ENCODE measurements at places on chromosomes 5 and 9. TPM values are rescaled to one million over a fixed set of nuclear protein-coding genes. Genes with fewer than 3 reads are reported as not detected.
A peak's percentile ranks its signal among the peaks of the same experiment; 100 is the strongest.

GRCh38 chr5:54873691-54874090, 111.7 kb downstream of the ESM1 start:
- no peak for DNase-seq

DNA sequence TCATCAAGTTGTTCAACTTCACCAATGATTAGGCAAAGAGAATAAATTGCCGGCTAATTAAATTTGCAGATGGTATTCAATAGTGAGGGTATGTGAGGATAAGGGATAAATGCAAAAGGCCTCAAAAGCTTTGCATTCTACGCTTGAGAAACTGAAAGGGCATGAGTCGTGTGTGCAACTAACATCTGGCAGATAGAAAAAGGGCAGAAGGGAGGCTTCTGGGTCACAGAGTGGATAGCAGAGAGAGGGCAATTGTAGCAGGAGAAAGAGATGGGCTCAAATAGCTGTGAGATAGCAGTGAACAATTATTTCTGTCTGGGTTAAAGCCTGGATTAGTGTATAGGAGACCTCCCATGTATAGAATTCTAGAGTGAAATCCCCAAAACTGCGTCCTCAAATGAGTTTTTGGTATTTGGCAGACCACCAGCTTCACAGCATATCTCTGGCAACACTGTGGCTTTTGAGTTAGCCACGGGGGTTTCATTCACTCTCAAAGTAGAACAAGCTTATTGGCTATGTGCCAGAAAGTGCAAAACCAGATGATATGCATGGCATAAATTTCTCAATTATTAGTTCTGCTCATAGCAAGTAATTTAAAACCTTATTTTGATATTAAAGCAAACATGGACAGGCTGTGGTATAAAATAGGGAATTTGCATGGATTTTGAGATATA, 586.3 kb downstream of the BRINP1 start:
- DNase-seq: no peak

- DNase-seq: peak; percentile 75
These were observed 10.3 kb upstream of the IL3 start for GRCh38 chr5:132050136-132050535.

GRCh38 chr5:3602785-3603502, 7.3 kb downstream of the IRX1 start:
- DNase-seq: peak; percentile 72

DNA sequence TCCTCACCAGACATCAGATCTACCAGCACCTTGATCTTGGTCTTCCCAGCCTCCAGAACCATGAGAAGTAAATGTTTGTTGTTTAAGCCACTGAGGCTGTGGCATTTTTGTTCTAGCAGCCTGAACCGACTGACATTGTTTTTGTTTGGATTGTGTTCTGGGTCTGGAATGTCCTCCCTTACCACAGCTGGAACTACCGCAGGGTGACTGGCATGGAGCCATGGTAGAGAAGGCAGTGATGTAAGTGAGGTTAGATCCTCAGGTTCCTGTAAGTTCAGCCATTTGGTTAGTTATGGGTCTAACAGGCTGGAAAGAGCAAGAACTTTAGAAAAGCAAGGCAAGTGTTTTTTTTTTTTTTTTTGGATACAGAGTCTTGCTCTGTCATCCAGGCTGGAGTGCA, 209.3 kb downstream of the DAB2IP start:
- no peak for DNase-seq

DNA sequence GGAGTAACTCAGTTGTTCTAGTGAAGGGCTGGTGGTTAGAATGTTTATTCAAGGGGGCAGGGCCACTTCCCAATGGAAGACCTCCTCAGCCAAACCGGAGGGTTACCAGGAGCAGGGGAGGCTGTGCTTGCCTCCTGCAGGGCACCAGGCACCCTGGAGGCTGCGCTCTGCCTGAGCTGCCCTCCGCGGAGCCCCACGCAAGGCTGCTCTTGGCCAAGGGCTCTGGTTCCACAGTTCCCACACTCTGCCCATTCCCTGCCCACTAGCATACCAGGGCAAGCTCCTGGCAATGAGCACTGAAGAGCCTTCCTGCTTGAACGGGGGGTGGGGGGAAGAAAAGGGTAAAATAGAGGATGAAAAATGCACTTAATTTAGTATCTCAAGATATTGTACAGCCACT, 35.5 kb upstream of the PTCH1 start:
- no peak for DNase-seq

DNA sequence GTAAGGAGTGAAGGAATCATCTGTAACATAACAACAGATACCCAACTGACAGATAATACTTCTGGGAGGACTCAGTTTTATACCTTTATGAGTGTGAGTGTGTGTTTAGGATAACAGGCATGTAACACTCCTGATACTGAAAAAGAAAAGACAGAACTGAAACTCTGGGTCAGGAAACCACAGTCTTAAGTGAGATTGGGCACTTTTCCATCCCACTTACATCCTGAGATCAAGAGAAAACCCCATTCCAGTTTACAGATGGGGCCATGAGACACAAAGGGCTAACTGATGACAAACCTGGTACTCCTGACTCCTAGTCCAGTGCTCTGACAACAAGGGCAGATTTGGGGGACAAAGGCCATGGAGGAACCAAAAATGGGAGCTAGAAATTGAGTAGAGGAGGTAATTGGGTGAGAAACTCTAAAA, 18.0 kb downstream of the IL5 start:
- no peak for DNase-seq

DNA sequence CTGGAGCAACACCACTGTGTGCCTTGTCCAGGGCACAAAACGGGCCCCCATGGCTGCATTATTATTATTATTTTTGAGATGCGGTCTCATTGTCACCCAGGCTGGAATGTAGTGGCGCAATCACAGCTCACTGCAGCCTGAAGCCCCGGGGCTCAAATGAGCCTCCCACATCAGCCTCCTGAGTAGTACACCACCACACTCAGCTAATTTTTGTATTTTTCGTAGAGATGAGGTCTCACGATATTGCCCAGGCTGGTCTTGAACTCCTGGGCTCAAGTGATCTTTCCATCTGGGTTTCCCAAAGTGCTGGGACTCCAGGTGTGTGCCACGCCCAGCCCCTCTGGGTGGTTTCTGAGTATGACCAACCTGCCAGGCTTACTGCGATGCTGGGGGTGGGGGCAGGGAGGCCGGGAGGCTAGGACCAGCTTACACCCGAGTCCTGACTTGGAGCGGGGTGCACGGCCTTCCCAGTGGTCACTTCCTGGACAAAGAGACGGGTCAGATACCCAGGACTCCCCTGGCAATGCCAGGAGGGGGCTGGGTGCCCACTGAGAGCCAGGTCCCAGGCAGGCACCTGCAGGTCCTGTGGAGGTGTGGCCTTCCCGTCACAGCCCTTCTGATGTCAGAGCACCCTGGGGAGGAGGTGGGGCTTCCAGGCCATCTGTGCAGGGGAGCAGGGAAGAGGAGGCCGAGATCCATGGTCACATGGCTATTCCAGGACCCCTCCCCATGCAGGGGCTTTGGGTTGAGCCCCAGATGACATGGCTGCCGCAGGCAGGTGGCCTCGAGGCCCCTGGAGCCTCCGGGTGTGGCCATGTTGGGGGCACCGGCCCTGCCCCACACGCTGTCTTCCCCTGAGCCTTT, 8.3 kb upstream of the NRARP start:
- peak; percentile 71 for DNase-seq

DNA sequence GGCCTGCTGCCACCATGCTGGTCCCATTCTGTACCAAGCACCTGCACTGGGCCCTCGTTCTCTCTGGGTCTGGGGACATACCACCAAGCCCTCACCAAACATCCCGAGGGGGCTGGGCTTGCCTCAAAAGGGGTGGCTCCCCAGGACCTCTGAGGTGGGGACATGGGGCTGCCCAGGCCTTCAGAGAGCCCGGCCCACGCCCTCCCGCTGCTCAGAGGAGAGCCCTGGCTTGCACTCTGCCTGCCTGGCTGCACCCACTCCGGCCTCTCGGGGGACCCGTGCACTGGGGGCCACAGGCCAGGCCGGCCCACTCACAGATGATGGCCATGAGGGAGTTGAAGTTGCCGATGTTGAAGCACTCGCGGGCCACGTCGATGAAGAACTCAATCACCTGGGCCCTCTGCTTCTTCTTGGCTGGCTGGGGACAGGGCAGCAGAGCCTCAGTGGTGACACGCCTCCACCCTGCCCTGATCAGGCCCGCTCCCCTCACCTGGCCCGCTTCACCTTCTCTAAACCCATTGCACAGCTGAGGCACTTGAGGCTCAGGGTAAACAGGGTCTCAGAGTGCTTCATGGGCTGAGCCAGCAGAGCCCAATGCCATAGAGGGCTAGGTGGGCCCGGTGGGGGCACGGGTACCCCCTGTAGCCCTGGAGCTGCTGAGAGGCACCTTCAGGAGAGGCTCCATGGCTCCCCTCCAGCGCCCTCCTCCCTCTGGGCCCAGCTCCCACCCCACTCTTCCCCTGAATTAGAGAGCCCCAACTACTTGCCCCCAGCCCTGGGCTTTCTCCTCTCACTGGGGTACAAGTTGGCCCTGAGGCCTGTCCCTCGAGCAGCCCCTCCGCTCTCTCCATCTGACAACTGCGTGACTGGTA, 47.7 kb upstream of the RNF130 start:
- DNase-seq: peak; percentile 55

GRCh38 chr9:19161257-19162025, 34.1 kb upstream of the PLIN2 start:
- DNase-seq: peak; percentile 31

- no peak for DNase-seq
These were observed 350.3 kb upstream of the ACTBL2 start for GRCh38 chr5:57832875-57833274.

DNA sequence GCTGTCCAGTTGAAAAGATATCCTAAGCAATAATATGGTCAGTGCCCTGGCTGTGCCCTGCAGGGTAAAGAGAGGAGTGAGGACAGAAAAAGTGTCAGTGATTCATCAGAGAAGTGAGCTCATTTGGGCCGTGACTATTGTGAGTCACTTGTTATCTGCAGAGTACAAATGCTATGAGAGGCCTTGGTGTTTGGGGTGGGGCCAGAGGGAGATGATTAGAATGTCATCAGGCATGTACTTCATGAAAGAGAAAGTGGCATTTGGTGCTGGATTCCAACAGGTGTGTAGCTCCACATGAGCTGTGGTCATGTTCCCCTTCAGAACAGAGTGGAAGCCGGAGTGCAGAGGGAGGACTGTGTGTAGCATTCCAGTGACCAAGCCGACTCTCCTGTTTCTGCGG, 174.1 kb downstream of the KDM4C start:
- no peak for DNase-seq

- DNase-seq: peak; percentile 64
These were observed 15.0 kb downstream of the PSD2 start for GRCh38 chr5:139810341-139811273.

GRCh38 chr5:53545744-53546143, 14.7 kb upstream of the NDUFS4 start:
- no peak for DNase-seq

- no peak for DNase-seq
These were observed 37.2 kb downstream of the POLR1E start for GRCh38 chr9:37522971-37523370.

GRCh38 chr5:159749146-159749545, 167.1 kb upstream of the ADRA1B start:
- no peak for DNase-seq

GRCh38 chr5:119478781-119479180, 26.5 kb downstream of the HSD17B4 start:
- DNase-seq: no peak

- no peak for DNase-seq
These were observed 38.0 kb downstream of the TGFBI start for GRCh38 chr5:136066661-136067271.

DNA sequence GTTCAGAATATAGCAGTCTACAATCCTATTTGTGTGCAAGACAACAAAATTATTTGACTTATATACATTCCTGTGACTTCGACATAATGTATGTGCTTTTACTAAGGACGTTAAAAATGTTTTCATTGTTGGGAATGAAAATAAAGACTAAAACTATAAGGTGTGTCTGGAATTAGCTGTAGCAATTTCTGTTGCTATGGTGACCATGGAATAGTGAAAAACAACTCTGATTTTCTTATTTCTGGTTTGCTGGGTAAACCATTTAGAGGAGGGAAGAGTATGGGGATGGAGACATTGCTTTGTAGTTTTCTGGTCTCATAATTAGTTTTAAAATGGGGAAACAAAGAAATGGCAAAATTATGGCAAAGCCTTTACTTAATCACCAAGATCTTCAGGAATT, 343.2 kb downstream of the SEMA5A start:
- no peak for DNase-seq

GRCh38 chr5:72234868-72235267, 85.2 kb downstream of the MRPS27 start:
- no peak for DNase-seq

DNA sequence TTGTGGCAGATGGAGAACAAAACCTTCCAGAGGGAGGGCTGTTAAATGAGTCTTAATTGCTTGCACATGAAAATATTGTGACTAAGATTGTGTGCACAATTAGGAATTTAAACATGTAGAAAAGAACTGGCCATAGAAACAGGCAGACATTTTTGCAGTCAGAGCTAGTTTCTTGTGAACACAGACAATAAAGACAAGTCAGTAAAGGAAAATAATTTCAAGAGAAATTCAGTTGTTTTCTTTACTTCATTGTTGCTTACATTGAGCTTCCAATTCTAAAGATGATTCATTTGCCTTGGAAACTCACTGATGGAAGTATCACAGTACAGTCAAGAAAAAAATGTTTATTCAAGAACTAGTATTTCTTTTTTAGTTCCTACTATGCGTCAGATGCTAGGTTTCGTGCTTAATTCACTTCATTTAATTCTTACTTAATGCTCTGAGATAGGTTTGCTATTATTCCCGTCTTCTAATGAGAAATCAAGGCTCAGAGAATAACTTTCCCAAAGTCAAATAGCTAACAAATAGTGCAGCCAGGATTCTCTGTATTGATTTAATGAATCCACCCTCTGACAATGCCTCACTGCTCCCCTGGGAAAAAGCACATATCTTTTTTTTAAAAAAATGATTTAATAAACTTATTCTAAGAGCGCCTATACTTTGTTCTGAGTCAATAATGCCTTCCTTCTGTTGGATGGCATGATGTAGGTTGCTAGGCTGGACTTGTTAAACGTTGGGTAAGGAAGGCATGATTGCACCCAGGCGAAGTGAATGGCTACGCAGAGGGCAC, 581.4 kb downstream of the RAB3C start:
- DNase-seq: no peak

GRCh38 chr5:905139-905642, 12.5 kb downstream of the TRIP13 start:
- peak; percentile 55 for DNase-seq

DNA sequence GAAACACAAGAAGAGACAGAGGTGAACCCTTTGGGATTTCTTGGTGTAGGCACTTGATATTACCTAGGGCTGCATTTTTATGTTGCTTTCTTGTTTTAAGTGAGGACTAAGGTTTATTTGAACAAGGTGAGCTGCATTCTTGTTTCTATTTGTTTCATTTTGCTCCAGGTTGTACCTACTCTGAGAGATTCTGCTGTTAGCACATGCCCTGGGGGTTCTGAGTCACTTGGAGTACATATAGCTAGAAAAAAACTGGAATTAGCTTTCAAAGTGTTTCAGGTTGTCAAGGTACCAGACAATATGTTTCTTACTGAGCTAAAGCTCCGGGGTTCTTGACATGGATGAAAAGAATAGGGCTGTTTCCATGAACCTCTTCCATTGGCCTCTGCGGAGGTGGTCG, 299.4 kb downstream of the ICE1 start:
- DNase-seq: no peak

- no peak for DNase-seq
These were observed 13.1 kb downstream of the NR6A1 start for GRCh38 chr9:124758061-124758460.

GRCh38 chr5:155064580-155064979, 51.0 kb downstream of the KIF4B start:
- no peak for DNase-seq

GRCh38 chr5:14257995-14258403, 114.9 kb downstream of the TRIO start:
- no peak for DNase-seq

GRCh38 chr5:95572016-95572415, 17.1 kb downstream of the ARSK start:
- no peak for DNase-seq

The PTGS1 gene
- total RNA-seq: 16.8 TPM

The MYMK gene
- total RNA-seq: not detected

The CA9 gene
- total RNA-seq: not detected

Data from spleen (tissue), 13 donors.